Fibroblast of the aortic adventitia (primary cell): ENCODE measurements at places on chromosomes 3 and 15.

DNA sequence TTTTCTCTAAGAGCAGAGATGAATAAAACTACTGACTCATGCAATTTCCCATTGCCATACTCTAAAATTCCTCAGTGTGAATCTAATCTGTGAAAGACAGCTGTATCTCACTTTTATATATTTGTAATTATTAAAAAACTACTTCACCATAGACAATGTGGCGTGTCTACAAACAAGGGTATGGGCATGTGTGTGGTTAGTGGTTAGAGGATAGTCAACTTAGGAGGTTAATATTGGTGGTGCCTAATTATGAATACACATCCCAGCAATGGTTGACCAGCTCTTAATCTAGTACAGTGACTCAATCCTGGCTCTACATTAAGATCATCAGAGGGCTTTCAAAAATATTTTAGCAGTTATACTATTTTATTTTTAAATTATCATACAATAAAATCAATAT lies 94.5 kb downstream of the GOLIM4 start:
- DNase-seq, result no peak

GRCh38 chr3:167361948-167362347 lies 18.1 kb downstream of the ZBBX start:
- no peak for DNase-seq

- no peak for DNase-seq
Measured at GRCh38 chr15:26971271-26972018, 464 bp downstream of the GABRG3 start.

- no peak for DNase-seq
Measured at GRCh38 chr15:61049934-61050333, 179.2 kb downstream of the RORA start.

- DNase-seq, result peak; percentile 67
Measured at GRCh38 chr3:188154014-188154808, at the start of gene LPP. TSS of gene LPP (plus strand) at chr3:188154157. CDS start at chr3:188406121, 251,964 bp downstream.

DNA sequence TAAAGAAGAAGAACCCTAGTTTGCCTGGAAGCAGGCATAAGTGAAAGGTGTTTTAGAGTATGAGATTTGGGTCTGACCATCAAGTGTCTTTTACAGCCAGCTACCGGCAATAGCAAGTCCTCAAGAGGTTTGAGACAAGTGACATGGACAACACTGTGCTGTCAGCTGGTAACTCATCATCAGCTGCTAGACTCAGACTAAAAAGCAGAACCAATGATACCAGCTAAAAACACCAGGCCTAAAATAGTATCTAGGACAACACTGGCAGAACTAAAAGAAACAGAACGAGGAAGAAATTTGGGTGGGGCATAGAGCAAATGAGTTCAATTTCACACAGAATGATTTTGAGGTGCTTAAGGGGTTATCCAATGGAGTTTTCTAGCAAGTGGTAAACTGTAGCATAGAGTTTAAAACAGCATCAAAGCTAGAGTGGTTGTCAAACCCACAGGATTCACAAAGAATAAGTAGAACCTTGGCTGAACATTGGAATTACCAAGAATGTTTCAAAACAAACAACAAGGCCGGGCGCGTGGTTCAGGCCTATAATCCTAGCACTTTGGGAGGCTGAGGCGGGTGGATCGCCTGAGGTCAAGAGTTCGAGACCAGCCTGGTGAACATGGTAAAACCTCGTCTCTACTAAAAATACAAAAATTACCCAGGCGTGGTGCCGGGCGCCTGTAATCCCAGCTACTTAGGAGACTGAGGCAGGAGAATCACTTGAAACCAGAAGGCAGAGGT lies 3.9 kb downstream of the CIAO2A start:
- DNase-seq, result no peak

DNA sequence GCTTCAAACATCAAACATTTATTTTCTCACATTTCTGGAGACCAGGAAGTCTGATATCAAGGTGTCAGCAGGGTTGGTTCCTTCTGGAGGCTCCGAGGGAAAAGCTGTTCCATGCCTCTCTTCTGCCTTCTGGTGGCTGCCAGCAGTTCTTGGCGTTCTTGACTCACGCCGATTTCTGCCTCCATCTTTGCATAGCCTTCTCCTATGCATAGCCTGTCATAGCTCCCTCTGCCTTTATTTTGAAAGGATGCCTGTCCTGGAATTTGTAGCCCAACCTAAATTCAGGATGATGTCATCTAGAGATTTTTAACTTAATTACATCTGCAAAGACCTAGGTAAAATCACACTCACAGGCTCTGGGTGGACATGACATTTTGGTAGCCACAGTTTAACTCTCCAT lies 70.4 kb downstream of the RGMA start:
- DNase-seq, result peak; percentile 16

- no peak for DNase-seq
Measured at GRCh38 chr15:68894208-68894607, 36.1 kb upstream of the SPESP1 start.

DNA sequence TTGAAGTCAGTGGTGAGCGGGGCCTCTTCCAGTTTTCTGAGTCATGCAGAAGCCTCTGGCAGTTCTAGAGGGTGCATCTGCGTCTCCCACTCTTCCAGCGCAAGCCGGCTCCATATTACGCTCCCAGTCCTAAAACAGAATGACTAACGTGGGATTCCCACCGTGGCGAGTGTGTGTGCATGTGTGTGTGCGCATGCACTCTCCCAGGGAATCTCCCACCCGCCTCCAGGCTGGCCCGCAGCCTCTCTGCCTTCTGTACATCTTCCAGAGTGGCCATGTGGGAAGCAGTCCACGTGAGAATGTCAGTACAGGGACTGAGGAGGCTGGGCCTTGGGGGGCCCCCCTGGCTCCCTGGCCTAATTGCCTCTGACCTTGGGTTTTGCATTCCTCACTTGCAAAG lies 87.7 kb downstream of the LSM3 start:
- peak; percentile 91 for DNase-seq

GRCh38 chr3:162369306-162369705 lies 872.7 kb downstream of the OTOL1 start:
- no peak for DNase-seq

DNA sequence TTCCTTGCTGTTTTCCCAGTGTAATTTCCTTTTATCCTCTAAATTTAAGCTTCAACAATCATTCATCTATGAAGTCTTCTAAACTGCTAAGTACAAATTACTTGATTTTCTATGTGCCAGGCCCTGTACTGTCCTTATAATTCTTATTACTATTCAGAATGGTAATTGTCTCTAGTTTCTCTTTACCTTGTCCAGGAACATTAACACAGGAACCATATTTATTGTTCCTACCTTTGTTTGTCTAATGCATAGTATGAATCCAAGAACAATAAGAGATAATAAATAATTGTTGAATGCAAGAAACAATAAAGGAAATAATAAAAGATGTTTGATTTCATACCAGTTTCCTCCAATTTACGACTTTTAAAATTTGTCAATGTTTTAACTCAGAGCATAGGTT lies 1083.2 kb downstream of the ROBO2 start:
- no peak for DNase-seq

- no peak for DNase-seq
Measured at GRCh38 chr3:172471903-172472302, 23.6 kb upstream of the GHSR start.
